Stimulated activated CD4-positive, alpha-beta T cell treated with anti-CD3 and anti-CD28 coated beads, Interleukin-15, amount 100 ng/mL, for 48 hours (primary cell): ENCODE measurements at places on chromosomes 3 and 15.

GRCh38 chr15:65547841-65548240, 17.6 kb downstream of the HACD3 start:
- DNase-seq = no peak

DNA sequence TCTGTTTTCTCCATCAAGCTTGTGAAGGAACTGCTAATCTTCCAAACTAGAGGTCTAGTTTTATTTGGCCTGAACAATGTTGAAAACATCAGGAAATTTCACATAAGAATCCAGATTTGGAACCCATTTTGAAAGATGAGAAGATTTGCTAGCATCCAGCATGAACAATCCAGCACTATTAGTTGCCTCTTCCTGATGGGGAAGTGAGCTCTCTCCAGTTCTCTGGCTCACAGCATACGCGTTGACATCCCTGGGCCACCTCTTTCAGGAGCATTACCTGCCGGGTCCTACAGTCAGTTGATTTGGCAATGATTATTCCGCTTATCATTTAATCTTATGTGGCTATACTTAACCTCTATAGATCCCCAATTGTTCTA, 10.9 kb downstream of the GPR87 start:
- DNase-seq = no peak

DNA sequence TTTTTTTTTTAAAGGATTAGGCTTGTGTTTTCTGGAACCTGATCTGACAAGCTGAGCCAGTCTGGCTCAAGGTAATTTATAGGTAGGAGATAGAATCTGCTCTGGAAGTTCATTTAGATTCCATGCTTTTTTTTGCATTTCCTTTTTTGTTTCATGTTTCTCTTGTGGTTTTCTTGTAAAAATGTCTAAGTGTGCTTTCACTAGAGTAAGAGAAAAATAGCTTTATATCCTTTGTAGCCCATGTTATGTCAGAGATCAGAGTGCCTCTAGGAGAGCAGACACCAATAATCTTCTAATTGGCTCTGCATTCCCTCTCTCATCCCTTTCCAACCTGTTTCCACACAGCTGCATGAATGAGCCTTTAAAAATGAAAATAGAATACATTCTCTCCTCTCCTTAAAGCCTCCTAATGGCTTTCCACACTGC, 389.8 kb upstream of the KCNMB2 start:
- DNase-seq = no peak

DNA sequence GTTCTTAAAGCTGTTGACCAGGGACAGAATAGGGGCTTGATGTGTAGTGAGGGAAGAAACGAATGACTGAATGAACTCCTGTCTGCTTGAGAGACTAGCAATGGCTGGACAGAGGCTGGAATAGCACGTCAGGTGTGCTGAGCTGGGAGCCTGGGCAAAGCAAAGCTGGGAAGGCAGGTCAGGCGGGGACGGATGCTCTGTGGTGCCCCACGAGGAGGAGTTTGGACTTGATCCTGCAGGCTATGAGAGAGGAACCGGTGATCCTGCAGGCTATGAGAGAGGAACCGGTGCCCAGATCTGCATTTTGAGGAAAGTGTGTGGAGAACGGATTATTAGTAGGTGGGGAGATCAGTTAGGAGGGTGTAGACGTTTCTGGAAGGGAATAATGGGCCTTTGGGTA, 31.3 kb upstream of the PSTPIP1 start:
- no peak for DNase-seq

GRCh38 chr3:45034612-45035252, 8.6 kb downstream of the CLEC3B start:
- no peak for DNase-seq

GRCh38 chr3:49775538-49775937, 10.8 kb downstream of the IP6K1 start:
- DNase-seq = no peak

DNA sequence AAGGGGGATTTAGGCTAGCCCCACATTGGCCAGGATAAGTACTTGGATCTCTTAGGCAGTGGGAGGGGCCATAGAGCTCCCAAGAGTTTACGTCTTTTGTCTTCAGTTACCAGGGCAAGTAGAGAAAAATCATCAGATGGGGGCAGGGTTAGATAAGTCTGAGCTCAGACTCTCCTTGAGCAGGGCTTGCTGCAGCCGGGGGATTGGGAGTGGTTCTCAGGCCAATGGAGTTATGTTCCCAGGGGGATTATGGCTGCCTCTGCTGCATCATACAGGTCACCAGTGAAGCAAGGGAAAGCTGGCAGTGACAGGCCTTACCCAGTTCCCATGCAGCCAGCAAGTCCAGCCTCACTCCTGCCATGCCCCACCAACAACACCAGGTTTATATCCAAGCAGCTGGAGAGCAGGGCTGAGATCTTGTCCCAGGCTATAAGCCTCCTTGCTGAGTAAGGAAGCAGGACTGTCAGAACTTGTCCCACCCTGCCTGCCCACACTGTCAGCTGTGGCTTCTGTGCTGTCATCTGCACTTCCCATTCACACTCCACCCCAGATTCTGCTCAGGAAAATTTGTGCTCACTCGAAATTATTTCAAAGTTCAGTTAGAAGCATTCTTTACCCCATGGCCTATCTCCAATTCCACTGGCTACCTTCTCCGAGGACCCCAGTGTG, 215.3 kb downstream of the FAM43A start:
- DNase-seq = no peak

GRCh38 chr3:120798346-120798745, 55.8 kb downstream of the GTF2E1 start:
- DNase-seq = no peak

GRCh38 chr3:190326930-190327329, 4.7 kb upstream of the CLDN1 start:
- no peak for DNase-seq

GRCh38 chr3:127106456-127106855, 86.5 kb upstream of the PRR23E start:
- no peak for DNase-seq

- DNase-seq = peak; percentile 12
Observed at GRCh38 chr3:119562307-119562961, 3.0 kb upstream of the CD80 start.
